ENCODE measurements at places on chromosomes 12 and 14.

DNA sequence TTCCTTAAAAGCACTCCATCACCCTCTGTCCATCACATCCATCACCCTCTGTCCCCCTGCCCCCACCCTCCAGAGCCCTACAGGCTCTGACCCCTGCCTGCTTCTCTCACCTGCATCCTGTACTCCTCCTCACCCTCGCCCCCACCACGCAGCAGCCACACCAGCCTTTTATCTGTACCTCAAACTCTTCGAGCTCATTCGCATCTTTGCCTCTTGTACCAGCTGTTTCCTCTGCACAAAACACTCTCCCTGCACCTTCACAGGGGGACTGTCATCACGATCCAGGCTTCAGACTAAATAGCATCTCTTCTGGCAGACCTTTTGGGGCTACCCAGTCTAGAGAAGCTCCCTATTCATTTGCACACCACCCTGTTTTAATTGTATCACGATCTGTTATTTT lies 24.1 kb downstream of the TMEM229B start:
- DNase-seq: no peak

DNA sequence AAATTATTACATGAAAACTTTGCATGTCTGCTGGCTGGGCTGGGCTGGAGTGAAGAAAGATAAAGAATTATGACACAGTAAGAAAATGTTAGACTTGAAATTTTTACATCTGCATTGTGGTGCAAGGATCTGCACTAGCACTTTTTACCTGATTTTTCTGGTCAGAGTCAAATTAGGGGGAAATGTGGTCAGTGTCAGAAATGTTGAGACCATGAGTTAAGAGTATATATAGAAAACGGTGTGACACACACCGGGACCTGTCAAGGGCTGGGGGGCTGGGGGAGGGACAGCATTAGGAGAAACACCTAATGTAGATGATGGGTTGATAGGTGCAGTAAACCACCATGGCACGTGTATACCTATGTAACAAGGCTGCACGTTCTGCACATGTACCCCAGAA lies 90.3 kb downstream of the IGF1 start:
- no peak for DNase-seq

DNA sequence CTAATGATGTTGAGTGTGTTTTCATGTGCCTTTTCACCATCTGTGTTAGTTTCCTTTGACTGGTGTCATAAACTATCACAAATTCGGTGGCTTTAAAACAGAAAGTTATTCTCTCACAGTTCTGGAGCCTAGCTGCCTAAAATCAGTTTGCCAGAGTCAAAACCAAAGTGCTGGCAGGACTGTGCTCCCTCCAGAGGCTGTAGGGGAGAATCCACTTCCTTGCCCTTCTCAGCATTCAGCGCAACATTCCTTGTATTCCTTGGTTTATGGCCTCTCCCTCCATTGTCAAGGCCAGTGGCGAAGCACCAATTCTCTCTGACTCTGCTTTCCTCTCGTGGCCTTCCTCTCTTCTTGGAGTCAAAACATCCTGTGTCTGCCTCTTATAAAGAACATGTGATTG lies 174.2 kb upstream of the PDE3A start:
- no peak for DNase-seq

- DNase-seq: no peak
These were observed 41.8 kb downstream of the DDX51 start for GRCh38 chr12:132102297-132102696.

- no peak for DNase-seq
These were observed 68.0 kb downstream of the DIP2B start for GRCh38 chr12:50572760-50573159.

DNA sequence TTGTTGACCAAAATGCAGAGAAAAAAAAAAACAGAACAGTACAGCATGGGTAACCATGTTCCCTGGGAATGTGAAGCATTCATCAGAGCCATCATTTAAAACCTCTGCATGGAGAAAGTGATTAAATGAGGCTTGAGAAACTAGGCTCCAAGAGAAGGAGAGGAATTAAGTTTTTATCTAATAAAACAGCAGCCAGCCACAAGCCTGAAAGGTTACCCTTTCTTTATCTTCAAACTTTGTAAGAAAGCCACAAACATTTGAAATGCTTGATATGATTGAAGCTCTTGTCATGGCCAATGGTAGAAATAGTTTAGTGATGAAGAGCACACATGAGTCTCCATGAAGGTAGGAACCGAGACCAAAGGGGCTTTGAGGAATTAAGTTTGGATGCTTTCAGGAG lies 144.9 kb upstream of the SYT1 start:
- no peak for DNase-seq

All from activated CD4-positive, alpha-beta T cell treated with anti-CD3 and anti-CD28 coated beads, Interleukin-2, amount 50 U/mL, for 48 hours (primary cell).